ENCODE measurements at places on chromosomes 12 and 14. TPM values are rescaled to one million over a fixed set of nuclear protein-coding genes. Genes with fewer than 3 reads are reported as not detected.

SERPINA6 gene
- polyA plus RNA-seq = 12.9 TPM

NTF3 gene
- polyA plus RNA-seq = 2.9 TPM

C1QL4 gene
- polyA plus RNA-seq = not detected

GRCh38 chr12:66119870-66120241 lies 10.7 kb downstream of the LLPH start:
- no peak overlapping the region for H3K27ac ChIP-seq
- no peak overlapping the region for H3K4me3 ChIP-seq
- DNase-seq = no peak
- H3K36me3 ChIP-seq = peaks cover 5% of the 10 kb centered on the region
- H3K27me3 ChIP-seq = no peaks in the 10 kb centered on the region
- no peaks in the 10 kb centered on the region for H3K4me1 ChIP-seq

- H3K27ac ChIP-seq = peak overlapping the region; percentile 94
- H3K27me3 ChIP-seq = no peaks in the 10 kb centered on the region
Observed at GRCh38 chr12:6613776-6614512, 6.8 kb upstream of the CHD4 start.

DNA sequence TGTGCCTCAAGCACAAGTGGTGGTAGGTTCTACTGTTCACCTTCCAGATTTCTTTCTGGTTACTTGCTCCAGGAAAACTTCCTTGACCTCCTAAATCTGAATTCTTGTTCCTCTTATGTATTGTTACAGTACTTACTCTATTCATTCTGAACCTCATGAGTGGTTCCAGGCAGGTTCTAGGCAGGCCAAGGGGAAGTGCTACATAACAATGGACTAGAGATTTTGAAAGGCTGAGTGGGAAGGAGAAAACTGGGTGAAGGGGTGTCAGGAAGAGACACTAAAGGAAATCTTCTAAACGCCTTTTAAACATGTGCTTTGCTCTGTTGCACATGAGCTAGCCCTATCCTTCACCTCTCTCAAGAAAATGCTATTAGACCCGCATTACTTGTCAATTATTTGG lies 1.6 kb downstream of the YARS2 start:
- no peak for DNase-seq
- peaks cover 6% of the 10 kb centered on the region for H3K36me3 ChIP-seq
- peak overlapping the region; percentile 88 for H3K4me3 ChIP-seq

- DNase-seq = no peak
- H3K4me3 ChIP-seq = no peak overlapping the region
- H3K4me1 ChIP-seq = peaks cover 2% of the 10 kb centered on the region
- no peaks in the 10 kb centered on the region for H3K27me3 ChIP-seq
- peak overlapping the region; percentile 62 for H3K27ac ChIP-seq
Observed at GRCh38 chr14:63745858-63746425, 18.1 kb upstream of the SGPP1 start.

GRCh38 chr12:95600567-95600966 lies 49.3 kb upstream of the USP44 start:
- H3K4me1 ChIP-seq = no peaks in the 10 kb centered on the region
- no peak overlapping the region for H3K27ac ChIP-seq
- H3K4me3 ChIP-seq = no peak overlapping the region
- H3K36me3 ChIP-seq = no peaks in the 10 kb centered on the region
- no peak for DNase-seq
- no peaks in the 10 kb centered on the region for H3K27me3 ChIP-seq

- H3K27me3 ChIP-seq = no peaks in the 10 kb centered on the region
- H3K27ac ChIP-seq = no peak overlapping the region
- H3K4me3 ChIP-seq = no peak overlapping the region
- H3K36me3 ChIP-seq = no peaks in the 10 kb centered on the region
- no peaks in the 10 kb centered on the region for H3K4me1 ChIP-seq
- no peak for DNase-seq
Observed at GRCh38 chr14:96352708-96353107, 10.4 kb downstream of the ATG2B start.

DNA sequence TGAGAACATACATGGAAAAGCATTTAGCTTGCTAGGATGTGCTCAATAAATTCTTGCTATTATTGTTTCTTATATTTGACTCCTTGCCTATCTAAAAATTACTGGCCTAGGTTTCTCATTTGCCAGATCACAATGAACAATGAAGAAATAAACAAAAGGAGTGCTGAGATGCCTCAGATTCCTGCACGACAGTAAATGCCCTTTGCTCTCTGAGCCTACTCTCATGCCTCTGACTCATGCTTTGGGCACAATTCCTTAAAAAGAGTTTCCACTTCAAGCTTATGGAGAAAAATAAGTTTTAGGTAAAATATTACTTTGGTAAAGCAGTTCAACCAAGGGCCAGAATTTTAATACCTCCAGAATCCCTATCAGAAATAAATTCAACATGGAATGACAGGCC lies 30.9 kb downstream of the GRIN2B start:
- no peak for DNase-seq
- H3K36me3 ChIP-seq = no peaks in the 10 kb centered on the region
- no peak overlapping the region for H3K27ac ChIP-seq
- H3K4me3 ChIP-seq = no peak overlapping the region

- H3K36me3 ChIP-seq = no peaks in the 10 kb centered on the region
- no peak overlapping the region for H3K4me3 ChIP-seq
- DNase-seq = peak; percentile 69
Observed at GRCh38 chr14:67987606-67988005, 168.0 kb downstream of the RAD51B start.

- no peaks in the 10 kb centered on the region for H3K36me3 ChIP-seq
- H3K4me3 ChIP-seq = no peak overlapping the region
- H3K27ac ChIP-seq = no peak overlapping the region
- no peaks in the 10 kb centered on the region for H3K27me3 ChIP-seq
- no peak for DNase-seq
Observed at GRCh38 chr14:85564841-85565527, 35.0 kb downstream of the FLRT2 start.

DNA sequence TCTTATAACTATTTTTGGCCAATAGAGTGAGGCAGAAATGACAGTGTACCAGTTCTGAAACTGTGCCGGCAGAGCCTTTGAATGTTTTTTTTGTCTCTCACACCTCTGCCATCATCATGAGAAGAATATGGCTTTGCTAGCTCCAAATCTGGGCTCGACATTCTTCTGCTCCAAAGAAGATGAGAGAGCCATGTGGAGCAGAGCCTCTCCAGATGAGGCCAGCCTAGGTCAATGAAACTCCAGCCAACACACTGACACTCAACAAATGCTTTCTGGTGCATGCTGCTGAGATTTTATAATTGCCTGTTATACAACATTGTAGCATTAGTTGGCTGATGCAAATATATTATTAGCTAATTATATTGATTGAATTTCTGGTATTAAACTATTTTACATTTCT lies 154.7 kb downstream of the SLC38A4 start:
- no peak overlapping the region for H3K27ac ChIP-seq
- H3K4me1 ChIP-seq = no peaks in the 10 kb centered on the region
- no peaks in the 10 kb centered on the region for H3K27me3 ChIP-seq
- no peak for DNase-seq
- H3K4me3 ChIP-seq = no peak overlapping the region
- no peaks in the 10 kb centered on the region for H3K36me3 ChIP-seq

DNA sequence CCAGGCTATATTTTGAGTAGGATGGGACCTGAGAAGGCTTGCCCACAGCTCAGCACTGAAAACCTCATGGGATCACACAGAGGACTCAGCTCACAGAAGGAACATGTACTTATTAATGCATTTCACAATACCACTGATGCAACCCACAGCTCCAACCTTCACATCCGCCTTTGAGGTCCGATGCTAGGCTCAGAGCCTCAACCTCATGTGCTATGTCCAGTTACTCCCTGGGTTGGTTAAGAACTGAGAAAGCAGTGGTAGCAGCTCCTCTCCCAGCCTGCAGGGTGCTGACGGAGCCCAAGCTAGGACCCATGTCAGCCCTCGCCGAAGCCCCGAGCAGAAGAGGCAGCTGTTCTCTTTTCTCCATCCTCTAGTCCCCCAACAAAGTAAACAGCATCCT lies 52.9 kb downstream of the SPTB start:
- H3K27ac ChIP-seq = no peak overlapping the region
- H3K4me1 ChIP-seq = no peaks in the 10 kb centered on the region
- no peak overlapping the region for H3K4me3 ChIP-seq
- H3K27me3 ChIP-seq = no peaks in the 10 kb centered on the region
- DNase-seq = no peak

- no peaks in the 10 kb centered on the region for H3K4me1 ChIP-seq
- no peak overlapping the region for H3K27ac ChIP-seq
- H3K27me3 ChIP-seq = no peaks in the 10 kb centered on the region
- H3K36me3 ChIP-seq = no peaks in the 10 kb centered on the region
- no peak overlapping the region for H3K4me3 ChIP-seq
Observed at GRCh38 chr14:89826596-89826995, 127.9 kb downstream of the EFCAB11 start.

- no peaks in the 10 kb centered on the region for H3K36me3 ChIP-seq
- H3K4me1 ChIP-seq = peaks cover 4% of the 10 kb centered on the region
- no peak overlapping the region for H3K27ac ChIP-seq
Observed at GRCh38 chr14:105161964-105162668, 6.5 kb downstream of the JAG2 start.

GRCh38 chr12:48027183-48028002 lies 23.1 kb upstream of the COL2A1 start:
- H3K27me3 ChIP-seq = no peaks in the 10 kb centered on the region
- H3K27ac ChIP-seq = no peak overlapping the region
- peak; percentile 63 for DNase-seq
- no peaks in the 10 kb centered on the region for H3K36me3 ChIP-seq
- H3K4me3 ChIP-seq = no peak overlapping the region
- H3K4me1 ChIP-seq = no peaks in the 10 kb centered on the region

DNA sequence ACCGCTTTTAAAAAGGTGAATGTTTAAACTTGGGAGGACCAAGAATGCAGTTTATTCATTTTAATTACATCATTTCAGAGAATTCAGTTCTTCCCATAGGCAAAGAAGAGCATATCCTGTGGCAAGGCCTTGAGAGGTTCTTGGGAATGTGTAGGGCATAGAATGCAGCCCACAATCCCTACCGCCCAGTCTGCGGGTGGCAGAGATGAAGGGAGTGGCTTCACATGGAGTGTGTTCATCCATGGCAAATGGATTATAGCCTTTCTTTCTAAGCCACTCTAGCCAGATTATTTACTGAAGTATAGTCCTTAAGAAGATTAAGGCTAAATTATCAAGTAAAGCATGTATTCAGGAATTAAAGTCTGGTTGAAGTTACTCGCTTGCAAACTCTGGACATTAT lies 97.4 kb downstream of the TSPAN8 start:
- H3K4me3 ChIP-seq = no peak overlapping the region
- no peaks in the 10 kb centered on the region for H3K27me3 ChIP-seq
- H3K27ac ChIP-seq = no peak overlapping the region
- DNase-seq = no peak
- no peaks in the 10 kb centered on the region for H3K36me3 ChIP-seq
- H3K4me1 ChIP-seq = peaks cover 7% of the 10 kb centered on the region

GRCh38 chr14:30214014-30214413 lies 286.4 kb upstream of the PRKD1 start:
- no peaks in the 10 kb centered on the region for H3K4me1 ChIP-seq
- H3K36me3 ChIP-seq = no peaks in the 10 kb centered on the region
- no peak for DNase-seq
- no peaks in the 10 kb centered on the region for H3K27me3 ChIP-seq
- no peak overlapping the region for H3K4me3 ChIP-seq
- H3K27ac ChIP-seq = no peak overlapping the region

GRCh38 chr12:113152835-113153814 lies 3.6 kb downstream of the CFAP73 start:
- no peak overlapping the region for H3K4me3 ChIP-seq
- no peaks in the 10 kb centered on the region for H3K4me1 ChIP-seq
- DNase-seq = peak; percentile 89
- no peak overlapping the region for H3K27ac ChIP-seq
- H3K36me3 ChIP-seq = peaks cover 5% of the 10 kb centered on the region

- H3K27me3 ChIP-seq = no peaks in the 10 kb centered on the region
- H3K4me3 ChIP-seq = no peak overlapping the region
- H3K27ac ChIP-seq = no peak overlapping the region
- no peaks in the 10 kb centered on the region for H3K4me1 ChIP-seq
Observed at GRCh38 chr12:54954801-54955200, 29.8 kb downstream of the TESPA1 start.

DNA sequence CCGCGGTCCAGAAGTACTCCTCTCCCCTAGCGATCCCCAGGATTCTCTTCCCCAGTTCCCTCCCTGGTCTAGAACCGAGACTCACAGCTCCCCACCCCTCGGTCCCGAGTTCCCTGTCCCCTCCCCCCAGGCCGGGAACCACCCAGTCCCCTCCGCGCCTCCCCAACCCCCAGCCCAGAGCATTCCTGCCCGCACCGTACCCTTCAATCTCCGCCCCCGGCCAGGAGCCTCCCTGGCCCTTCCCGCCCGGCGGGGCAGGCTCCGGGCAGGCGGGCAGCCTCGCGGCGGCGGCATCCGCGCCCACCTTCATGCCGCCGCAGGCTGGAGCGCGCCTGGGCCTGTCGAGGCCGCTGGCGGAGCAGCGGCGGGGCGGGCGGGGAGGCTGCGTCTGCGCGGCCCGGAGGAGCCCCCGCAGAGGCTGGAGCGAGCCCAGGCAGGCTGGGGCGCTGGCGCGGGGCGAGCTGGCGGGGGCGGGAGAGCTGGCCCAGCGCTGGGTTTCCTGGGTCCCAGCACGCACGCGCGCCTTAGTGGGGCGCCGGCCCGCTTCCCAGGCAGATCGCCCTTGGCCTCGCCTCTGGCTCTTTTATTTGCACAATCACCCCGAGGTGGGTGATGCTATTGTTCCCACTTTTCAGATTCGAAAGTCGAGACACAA lies 22.2 kb upstream of the GPR132 start:
- no peaks in the 10 kb centered on the region for H3K36me3 ChIP-seq
- no peak for DNase-seq
- no peaks in the 10 kb centered on the region for H3K27me3 ChIP-seq
- H3K4me3 ChIP-seq = no peak overlapping the region
- H3K27ac ChIP-seq = no peak overlapping the region
- peaks cover 8% of the 10 kb centered on the region for H3K4me1 ChIP-seq

- no peak overlapping the region for H3K27ac ChIP-seq
- no peaks in the 10 kb centered on the region for H3K27me3 ChIP-seq
Observed at GRCh38 chr14:93322929-93323599, 9.8 kb downstream of the BTBD7 start.

DNA sequence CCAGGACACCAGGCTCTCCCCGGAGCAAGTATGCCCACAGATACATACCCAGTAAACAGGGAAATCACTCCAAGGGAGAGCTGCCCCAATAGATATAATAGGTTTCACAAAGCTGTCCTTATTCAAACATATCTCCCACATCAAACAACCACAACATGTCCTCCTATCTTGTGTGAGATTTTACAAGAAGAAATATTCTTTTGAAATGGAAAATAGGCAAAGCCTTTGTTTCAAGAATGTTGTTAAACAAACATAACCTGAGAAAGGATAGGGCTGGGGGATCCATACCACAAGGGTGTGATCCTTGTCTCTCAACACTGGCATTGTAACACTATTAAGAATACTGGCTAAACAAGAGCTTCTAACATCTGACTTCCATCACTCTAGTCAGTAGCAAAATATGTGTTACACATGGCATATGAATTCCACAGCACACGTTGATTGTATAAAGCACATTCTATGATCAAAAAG lies 32.9 kb downstream of the LGR5 start:
- DNase-seq = no peak
- no peaks in the 10 kb centered on the region for H3K27me3 ChIP-seq
- no peaks in the 10 kb centered on the region for H3K4me1 ChIP-seq
- H3K4me3 ChIP-seq = no peak overlapping the region
- no peaks in the 10 kb centered on the region for H3K36me3 ChIP-seq
